Stimulated activated CD8-positive, alpha-beta memory T cell treated with anti-CD3 and anti-CD28 coated beads, Interleukin-15, amount 100 ng/mL, for 24 hours (primary cell): ENCODE measurements at places on chromosomes 5 and 9.

DNA sequence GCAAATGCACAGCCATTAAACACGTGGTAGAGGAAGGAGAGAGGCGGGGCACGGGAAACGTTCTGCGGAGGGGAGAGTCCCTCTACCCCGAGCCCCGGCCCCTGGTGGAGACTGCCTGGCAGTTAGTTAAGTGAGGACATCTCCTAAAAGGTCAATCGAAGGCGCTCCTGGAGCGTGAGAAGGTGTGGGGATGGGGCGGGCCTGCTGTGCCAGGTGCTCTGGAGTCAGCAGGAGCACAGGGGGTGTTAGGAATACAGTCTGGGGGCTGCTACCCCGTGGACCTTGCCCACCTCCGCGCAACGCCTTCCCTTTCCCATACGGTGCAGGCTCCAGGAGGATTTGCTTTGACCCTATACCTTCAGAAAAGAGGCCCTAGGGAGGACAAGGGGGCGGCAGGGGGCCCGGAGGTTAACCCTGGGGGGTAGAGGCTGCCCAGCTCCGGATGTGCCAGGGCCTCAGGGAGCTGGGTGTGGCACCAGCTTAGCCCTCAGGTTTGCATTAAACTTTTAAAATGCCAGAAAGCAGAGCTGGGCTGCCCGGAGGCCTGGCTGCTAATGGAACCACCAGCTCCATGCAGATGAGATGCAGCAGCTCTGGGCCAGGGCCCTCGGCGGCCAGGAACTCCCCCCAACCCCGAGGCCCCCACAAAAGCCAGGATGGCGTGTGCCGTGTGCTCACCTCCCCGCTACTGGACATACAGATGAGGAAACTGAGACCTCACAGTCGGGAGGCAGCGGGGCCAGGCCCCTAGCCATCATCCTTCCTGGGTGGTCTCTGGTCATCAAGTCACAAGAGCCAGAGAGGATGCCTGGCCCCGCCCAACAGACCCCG, 39.2 kb downstream of the NACC2 start:
- DNase-seq, result no peak

DNA sequence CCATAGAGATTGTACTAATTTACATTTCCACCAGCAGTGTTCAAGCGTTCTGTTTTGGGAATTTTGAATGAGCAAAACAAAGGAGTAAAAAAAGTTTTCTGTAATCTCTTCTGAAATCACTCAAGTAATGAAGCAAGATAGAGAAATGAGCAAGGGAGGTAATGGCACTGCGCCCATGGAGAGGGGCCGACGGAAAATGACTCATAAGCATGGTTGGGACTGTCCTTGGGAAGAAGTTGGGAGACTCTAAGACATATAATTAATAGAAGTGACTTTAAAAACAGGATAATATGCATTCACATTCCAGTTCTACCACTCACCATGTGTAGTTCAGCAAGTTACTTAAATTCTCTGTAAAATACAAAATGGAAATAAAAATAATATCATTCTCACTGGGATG, 62.5 kb upstream of the C5orf46 start:
- DNase-seq, result no peak

- no peak for DNase-seq
Observed at GRCh38 chr9:130681769-130682420, 11.7 kb upstream of the EXOSC2 start.

- no peak for DNase-seq
Observed at GRCh38 chr5:115686738-115687074, 60.9 kb upstream of the TMED7 start.

- no peak for DNase-seq
Observed at GRCh38 chr9:107067739-107068416, 204.9 kb downstream of the ZNF462 start.

- DNase-seq, result no peak
Observed at GRCh38 chr5:36529142-36529541, 77.3 kb upstream of the SLC1A3 start.

DNA sequence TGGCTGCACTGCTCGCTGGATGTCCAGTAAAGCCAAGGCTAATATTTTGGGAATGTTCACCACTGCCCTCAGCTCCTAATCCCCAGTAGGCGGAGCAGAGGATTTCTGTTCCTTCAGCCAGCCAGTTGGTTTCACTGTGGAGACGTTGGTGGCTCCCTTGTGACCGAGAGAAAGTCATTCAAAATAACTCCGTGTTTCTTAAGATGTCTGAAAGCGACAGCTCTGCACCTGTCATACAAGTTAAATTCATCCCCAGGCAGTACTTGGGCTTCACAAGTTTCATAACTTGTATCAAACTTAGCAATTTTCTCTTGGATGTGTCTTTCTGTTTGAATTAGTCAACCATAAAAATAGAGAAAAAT, 382 bp upstream of the CDKN2B start:
- no peak for DNase-seq
